CD4-positive, alpha-beta T cell treated with Interleukin-4 for 1 hour (primary cell): ENCODE measurements at places on chromosomes 3 and 15.

DNA sequence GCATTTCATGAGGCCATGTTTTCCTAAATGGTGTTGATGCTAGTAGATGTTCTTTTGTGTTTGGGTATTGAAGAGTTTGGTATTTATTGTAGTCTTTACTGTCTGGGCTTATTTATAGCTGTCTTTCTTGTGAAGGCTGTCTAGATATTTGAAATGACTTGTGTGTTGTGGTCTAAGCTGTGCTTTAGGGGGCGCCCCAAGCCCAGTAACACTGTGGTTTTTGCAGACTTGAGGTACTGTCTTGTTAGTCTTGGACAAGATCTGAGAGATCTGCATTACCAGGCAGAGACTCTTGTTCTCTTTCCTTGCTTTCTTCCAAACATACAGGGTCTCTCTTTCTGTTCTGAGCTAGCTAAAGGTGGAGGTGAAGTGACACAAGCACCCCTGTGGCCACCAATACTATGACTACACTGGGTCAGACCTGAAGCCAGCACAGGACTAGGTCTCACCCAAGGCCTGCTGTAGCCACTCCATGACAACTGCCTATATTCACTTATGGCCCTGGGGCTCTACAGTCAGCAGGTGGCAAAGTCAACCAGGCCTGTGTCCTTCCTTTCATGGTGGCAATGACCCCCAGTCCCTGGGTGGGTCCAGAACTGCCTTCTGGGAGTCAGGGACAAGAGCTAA lies 152.1 kb upstream of the TBC1D5 start:
- DNase-seq, result peak; percentile 15

DNA sequence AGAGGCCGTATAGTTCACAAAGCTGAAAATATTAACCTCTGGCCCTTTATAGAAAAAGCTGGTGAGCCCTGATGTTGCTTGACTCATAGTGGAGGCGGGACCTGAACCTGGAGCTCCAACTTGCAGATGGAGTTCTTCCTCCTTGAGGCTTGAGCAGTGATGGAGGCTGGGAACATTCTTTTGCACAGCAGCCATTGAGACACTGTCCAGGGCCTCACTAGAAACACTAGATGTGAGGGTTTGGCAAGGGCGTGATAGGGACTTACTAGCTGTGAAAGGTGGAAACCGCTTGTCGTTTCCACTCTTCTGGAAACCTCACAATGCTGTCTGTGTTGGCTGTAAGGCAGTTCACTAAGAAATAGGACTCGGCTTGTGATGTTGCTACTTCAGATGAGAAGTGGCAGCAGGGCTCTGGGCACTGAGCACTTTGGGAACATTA lies 12.5 kb downstream of the SMAD6 start:
- no peak for DNase-seq

GRCh38 chr15:95645791-95646338 lies 684.6 kb upstream of the NR2F2 start:
- no peak for DNase-seq

GRCh38 chr3:160842021-160843005 lies 86.3 kb downstream of the PPM1L start:
- no peak for DNase-seq

DNA sequence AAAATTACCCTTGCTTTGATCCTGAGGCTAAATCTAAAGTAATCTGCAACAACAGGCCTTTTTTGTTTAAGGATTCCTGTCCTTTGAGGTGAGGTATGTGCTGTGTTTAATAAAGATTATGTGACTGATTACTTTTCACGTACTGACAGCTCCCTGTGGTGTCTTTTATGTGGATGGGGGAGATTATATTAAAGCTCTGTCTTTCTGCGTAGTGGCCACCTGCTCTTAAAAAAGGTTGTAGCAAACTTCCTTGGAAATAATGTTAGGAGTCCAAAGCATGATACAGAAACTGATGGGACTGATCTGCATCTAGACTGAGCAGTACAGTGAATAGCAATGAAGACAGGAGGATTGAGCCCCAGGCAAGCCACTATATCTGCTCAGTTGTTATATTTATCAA lies 453.0 kb upstream of the GOLIM4 start:
- no peak for DNase-seq
